ENCODE measurements at places on chromosomes 2 and 18.

DNA sequence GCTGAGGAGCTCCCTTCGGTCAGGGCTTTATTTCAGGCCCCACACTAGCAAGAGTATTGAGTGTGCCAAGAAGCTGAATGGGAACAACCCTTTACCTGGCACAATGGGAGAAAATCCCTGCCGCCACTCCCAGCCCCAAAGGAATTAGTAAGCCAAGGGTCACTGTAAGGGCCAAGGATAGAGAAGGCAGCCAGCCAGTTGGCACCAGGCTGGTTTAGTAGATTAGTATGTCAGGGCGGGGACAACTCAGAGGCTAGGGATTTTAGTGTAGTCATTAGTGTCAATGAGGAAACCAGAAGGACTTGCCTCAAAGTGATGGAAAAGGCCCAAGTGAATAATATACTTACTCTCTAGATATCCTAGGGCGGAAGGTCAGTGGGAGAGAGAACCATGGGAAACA lies 34.9 kb upstream of the CYP26B1 start:
- no peak for DNase-seq

DNA sequence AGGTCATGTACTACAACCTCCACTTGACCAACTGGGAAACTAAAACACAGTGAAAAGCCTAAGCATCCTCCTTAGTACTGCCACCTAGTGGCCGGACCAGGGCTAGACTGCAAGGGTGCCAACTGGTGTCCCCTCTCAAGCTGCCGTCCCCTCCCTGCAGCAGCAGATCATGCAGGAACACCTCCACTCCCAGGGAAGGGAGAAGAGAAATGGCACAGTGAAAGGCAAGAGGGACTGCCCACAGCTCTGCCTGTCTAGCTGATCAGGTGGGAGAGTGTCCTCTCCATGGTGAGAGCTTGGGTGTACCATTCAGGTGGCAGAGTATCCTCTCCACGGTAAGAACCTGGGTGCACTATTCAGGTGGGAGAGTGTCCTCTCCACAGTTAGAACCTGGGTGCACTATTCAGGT lies 78.1 kb downstream of the AAK1 start:
- no peak for DNase-seq

DNA sequence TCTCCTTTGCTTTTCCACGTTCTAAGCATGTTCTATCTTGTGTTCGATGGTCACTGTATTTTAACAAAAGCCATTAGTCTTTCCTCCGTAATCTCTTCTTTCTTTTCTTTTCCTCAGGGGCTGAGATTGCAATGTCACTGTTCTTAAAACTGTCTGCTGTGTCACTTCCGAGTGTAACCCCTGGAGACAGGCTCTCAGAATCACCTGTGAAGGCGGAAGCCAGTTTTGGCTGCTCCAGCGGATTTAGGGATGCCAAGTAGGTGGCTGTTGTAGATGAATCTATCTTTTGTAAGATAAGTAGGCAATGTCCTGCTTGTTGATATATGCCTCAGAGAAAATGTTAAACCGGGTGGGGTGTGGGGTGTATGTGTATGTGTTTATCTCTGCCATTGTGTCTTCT lies 94.7 kb upstream of the L3MBTL4 start:
- DNase-seq = no peak

- DNase-seq = no peak
Measured at GRCh38 chr2:219642069-219642454, 14.6 kb downstream of the SLC4A3 start.

GRCh38 chr2:218569661-218570500 lies 1.2 kb downstream of the CNOT9 start:
- peak; percentile 11 for DNase-seq

DNA sequence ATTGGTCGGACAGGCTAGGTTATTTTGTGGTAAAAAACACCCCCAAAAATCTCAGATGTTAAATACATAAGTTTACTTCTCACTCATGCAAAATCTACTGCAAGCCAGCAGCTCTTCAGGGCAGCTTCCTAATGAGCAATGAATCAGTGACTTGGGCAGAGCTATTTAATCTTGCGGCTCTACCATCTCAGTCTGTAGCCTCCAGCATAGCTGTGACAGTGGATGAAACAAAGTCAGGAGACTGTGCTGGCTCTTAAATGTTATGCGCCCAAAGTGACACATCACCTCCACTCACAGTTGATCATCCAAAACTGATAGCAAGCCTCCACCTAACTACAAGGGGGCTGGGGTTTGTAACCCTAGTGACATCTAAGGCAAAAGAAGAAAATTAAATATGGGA lies 571.9 kb downstream of the METTL4 start:
- DNase-seq = no peak

DNA sequence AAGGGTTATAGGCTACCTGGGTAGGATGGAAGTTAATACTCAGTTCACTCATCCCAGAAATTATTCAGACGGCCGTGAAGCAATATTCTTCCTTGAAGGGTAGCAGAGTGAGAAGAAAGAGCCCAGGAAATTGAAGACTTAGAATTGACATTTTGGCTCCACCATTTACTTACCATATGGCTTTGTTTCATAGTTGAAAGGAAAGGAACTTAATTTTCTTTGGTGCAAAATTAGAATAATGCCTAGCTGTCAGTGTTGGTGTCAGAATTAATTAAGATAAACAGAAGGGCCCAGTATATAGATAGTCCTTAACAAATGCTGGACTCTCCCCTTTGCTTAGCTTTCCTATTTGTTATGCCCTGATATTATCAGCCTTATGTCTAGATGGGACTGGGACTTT lies 263.2 kb downstream of the KCNJ3 start:
- no peak for DNase-seq

DNA sequence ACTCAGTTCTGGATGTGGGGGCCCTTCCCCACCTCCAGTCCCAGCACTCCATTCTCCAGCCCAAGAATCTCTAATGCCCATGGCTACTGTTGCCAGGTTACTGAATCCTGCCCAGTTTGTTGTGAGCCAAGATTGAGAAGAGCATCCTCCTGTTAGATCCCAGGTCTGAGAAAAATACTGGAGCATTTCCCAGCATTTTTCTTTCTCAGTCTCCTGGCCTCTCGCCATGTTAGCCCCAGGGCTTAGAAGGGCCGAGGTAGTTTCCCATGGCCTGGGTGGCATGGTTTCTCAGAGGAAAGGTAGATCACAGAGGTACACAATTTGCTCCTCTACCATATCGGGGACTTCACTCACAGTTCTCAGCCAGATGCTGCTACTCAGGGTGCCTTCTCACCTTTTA lies 135.7 kb downstream of the OTX1 start:
- no peak for DNase-seq

DNA sequence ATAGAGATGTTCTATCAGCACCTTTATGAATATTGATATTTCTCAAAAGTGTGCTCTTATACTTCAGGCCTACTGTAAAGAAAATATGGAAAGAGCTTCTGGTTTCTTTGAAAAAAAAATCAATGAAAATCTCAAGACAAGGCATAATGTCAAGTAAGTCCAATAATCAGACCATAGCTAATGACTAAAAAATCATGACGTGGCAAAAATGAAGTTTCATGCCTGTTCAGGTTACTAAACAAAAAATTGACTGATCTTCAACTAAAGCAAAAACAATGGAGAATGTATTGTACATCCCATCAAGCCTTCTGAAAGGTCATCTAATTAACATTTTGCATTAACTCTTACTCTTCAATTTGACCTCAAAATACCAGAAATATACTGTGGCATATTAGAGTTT lies 824.4 kb downstream of the EPHA4 start:
- DNase-seq = no peak

GRCh38 chr18:22964116-22964515 lies 31.0 kb downstream of the RBBP8 start:
- peak; percentile 24 for DNase-seq

DNA sequence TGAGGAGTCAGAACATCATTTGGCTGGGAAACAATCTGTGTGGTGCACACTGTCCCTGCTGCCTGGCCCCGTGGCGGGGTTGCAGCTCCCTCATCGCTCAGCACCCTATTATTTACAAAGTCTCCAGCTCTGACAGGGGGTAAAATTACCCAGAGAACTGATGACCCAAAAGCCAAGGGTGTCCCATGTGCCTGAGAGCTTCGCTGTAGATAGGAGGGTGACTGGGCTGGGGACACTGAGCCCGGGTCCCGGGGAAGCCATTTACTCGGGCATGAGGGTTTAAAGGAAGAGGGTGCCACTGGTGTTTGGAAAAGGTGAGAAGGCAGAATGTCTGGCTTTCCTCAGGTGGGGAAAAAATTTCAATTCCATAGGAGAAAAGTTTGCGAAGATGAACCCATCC lies 48.2 kb upstream of the EML6 start:
- DNase-seq = no peak

- no peak for DNase-seq
Measured at GRCh38 chr2:168486477-168486876, 30.4 kb downstream of the CERS6 start.

DNA sequence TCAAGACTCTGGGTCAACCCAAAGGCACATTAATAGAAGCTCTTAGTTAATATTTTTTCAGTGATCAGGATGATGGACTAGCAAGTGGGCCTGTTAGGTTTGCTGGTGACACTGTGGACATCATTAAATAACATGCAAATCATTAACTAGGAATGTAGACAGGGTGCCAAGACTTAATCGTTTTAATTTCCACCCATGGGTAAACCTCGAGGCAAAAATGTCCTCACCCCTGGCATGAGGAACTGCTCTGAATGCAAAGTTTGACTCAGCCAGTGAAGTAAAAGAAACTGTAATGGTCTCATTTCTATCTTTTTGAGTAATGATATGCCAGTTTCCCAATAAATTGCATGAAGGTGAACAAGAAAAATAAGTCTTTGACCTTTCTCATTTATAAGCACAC lies 152.6 kb upstream of the MEX3C start:
- no peak for DNase-seq

DNA sequence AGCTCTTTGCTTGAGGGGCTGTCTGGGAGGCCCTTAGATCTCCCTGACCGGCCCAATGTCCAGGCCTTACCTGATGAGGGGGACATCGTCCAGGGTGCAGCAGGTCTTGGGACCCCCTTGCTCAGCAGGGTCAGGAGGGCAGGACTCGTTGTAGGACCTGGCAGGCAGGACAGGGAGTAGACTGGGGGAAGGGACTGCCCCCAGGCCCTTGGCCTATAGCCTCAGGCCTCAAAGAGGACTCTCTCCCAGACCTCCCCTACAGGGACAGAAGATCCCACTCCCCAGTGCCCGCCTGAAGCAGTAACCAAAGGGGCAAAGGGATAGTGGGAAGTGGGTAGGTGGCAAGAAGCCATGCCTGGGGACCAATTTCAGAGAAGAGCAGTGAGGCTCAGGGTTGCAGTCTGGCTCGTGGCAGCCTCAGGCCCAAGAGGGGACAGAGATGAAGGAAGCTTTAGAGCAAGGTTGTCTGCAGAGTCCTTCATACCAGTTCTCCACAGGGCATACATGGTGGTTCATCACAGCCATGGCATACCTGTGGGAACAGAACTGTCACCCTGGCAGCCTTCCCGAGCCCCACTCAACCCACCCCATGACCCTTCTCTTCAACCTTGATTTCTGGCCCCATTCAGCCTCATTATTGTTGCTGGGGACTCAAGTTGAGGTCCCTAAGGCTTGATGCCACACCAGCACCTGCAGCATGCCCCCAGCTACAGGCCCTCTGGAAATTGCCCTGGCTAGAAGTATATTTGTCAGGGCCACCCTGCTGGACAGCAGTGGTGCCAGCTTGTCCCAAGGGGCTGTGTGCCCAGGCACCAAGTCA lies 1.3 kb downstream of the TMEM150A start:
- DNase-seq = no peak

- DNase-seq = no peak
Measured at GRCh38 chr18:74274700-74275099, 17.1 kb downstream of the CYB5A start.

DNA sequence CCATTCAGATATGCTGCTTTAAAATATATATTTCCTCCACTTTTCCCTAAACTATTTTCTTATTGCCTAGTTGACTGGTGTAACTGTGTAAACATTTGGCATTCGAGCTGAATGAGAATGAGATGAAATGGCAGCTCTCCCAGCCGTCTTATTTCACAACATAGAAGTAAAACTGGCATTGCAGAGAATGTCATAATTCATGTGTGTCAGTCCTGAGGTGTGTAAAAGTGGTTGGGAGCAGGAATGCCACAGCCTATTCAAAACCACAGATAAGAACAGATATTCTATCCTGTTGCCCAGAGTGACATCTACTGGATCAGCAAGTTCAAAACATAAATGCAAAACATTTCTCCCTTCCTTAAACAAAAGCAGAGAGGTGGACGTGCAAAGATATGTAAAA lies 565.5 kb upstream of the CHAC2 start:
- DNase-seq = peak; percentile 64

- no peak for DNase-seq
Measured at GRCh38 chr2:72674982-72675915, 150.6 kb downstream of the EXOC6B start.

All from fibroblast of skin of back (primary cell).